ENCODE measurements at places on chromosomes 1 and 21.

- DNase-seq: peak; percentile 66
Observed at GRCh38 chr21:15967661-15968060, 237.9 kb downstream of the USP25 start.

DNA sequence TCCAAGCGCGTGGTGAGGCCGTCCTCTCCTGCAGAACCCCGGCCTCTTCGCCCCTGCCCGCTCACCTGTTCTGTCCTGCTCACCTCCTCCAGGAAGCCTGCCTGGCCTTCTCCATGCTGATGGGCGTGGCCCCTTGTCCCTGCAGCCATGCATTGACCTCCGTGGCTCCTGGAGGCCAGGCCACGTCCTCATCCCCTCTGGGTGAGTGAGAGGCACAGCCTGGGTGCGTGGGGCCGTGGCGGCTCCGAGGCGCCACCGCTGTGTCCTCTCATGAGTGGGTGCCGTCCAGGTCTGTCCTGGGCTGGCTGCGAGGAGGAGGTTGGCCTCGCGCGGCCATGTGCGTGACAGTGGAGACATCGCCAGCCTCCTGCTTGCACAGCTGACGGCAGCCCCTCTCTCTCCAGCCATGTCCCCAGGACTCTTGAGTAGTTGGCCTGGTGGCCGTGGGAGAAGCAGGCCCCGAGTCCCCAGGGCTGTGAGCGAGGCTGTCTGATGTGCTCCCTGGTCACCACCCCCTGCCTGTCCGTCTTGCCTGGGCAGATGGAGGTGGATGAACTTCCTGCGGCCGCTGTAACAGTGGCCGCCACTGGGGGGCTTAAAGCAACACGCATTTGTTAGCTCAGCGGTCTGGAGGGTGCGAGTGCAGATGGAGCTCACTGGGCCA, 58.1 kb downstream of the PRKCZ start:
- peak; percentile 38 for DNase-seq

GRCh38 chr1:178101266-178101630, 7.3 kb downstream of the RASAL2 start:
- no peak for DNase-seq

DNA sequence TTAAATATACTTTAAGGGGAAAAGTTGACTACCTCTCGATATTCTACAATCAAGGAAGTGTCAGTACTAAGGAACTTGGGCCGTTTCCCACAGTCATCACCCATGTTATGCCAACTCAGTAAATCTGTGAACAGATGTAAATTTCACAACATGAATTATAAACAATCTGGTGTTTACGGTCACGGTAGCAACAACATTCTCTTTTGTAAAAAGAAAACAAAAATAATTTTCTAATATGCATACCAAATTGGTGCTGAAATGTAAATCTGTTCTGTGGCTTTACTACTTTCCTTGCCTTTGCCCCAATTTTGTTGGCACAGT, 1.2 kb downstream of the SH3GLB1 start:
- DNase-seq: no peak

- DNase-seq: no peak
Observed at GRCh38 chr1:203308328-203308922, 3.1 kb downstream of the BTG2 start.

All from fibroblast of skin of back (primary cell).